ENCODE measurements at places on chromosomes 13 and 19.

- no peak for DNase-seq
Measured at GRCh38 chr13:46181840-46182490, at the start of gene LCP1. LCP1 (minus strand) TSS chr13:46182177; CDS start chr13:46159662, 22,515 bp downstream.

GRCh38 chr19:44278181-44278690 is 18.6 kb downstream of the ZNF233 start:
- DNase-seq = no peak

- no peak for DNase-seq
Measured at GRCh38 chr13:76387566-76387965, 498.6 kb downstream of the KCTD12 start.

DNA sequence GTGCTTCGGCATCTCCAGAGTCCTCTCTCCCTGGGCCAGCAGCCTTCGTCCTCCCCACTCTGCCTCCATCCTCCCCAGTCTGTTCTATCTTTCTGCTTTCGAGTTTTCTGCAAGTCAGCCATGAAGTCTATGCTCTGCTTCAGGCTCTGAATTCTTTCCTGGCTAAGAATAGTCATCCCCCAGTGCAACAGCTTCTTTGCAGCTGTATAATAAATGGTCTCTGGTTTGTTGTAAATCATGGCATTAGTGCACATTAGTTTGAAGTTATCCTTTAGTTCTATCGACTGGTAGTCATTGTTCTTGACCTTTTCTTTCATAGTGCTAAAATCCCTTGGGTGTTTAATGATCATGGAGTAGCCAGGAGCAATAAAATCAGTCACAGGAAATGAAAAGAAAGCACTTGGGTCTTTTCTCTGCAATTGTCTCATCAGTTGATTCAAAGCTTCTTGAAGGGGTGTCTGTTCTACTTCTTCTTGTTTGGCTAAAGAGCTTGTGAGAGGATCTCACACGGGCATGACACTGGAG is 46.2 kb upstream of the SOX21 start:
- no peak for DNase-seq

DNA sequence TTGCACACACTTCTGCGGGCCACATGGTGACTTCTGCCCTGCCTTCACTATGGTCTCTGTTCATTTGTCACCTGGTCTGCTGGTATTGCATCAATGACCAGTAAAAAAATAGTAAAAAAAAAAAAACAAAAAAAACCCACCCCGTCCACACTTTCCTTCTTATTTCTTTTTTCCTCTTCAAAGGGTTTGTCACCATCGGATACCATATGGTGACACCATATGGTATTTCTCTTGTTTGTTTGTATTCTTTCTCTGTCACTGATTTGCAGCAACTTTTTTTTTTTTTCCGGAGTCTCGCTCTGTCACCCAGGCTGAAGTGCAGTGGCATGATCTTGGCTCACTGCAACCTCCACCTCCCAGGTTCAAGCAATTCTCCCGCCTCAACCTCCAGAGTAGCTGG is 26.2 kb upstream of the OR7C2 start:
- no peak for DNase-seq

- no peak for DNase-seq
Measured at GRCh38 chr13:95098916-95099315, 202.3 kb downstream of the ABCC4 start.

- DNase-seq = peak; percentile 92
Measured at GRCh38 chr19:37691881-37692504, 27.6 kb downstream of the ZNF607 start.

Data from dermis blood vessel endothelial cell (primary cell).